ENCODE measurements at places on chromosomes 7 and 10.

GRCh38 chr10:23686722-23687121, 247.8 kb downstream of the OTUD1 start:
- no peak for DNase-seq

DNA sequence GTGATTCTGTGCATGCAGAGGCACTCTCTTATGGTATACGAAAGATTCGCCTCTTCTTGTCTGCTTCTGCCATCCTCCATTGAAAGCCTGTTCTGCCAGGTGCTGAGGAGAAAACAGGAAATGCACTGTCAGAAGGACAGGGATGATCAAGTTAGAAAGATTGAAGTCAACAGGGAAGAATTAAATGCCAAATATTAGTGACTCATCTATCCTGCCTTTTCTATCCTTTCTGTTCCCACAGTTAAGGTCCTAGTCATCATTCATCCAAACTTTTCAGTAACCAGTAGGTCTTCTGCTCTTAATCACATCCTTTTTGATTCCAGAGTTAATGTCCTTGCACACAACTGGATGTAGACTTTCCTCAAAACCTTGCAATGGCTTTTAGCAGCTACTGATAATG, 4.8 kb upstream of the ZNF783 start:
- peak; percentile 56 for DNase-seq

GRCh38 chr7:16347066-16347826, 74.1 kb downstream of the CRPPA start:
- peak; percentile 13 for DNase-seq

DNA sequence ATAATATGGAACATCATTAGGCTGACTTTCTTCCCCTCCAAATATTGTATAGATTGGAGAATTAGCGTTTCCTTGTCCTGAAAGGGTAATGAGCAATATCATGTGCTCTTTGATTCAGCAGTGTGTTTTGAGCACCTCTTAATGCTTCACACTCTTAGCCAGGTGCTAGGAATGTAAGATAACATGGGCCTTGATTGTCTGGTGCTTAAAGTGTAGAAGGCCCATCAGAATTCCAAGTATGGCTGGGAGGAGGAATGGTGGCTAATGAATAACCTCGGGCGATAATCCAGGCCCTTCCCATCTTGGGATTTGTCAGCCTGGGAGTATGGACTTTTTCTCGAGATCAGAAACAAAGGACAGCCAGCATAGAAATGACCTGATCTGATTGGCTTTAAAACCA, 8.6 kb downstream of the TSPAN13 start:
- no peak for DNase-seq

- DNase-seq, result no peak
Measured at GRCh38 chr7:4815609-4816418, 40.4 kb downstream of the AP5Z1 start.

DNA sequence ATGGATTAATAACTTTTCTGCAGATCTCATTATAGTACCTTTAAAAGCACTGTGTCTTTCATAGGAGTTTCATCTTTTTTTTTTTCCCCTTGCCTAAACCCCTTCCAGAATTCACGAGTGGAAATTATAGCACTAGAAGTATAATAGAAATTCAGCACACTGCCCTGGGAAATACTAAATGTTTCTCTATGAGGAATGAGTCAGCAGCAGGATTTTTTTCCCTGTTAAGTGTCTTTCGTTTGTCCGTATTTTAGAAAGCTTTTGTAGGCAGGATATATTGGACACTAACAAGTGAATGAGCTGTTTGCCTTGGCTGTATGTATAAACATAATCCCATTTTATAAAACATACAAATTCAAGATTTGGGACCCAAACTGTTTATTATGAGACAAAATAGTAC, 105.8 kb downstream of the EXOC4 start:
- peak; percentile 66 for DNase-seq

DNA sequence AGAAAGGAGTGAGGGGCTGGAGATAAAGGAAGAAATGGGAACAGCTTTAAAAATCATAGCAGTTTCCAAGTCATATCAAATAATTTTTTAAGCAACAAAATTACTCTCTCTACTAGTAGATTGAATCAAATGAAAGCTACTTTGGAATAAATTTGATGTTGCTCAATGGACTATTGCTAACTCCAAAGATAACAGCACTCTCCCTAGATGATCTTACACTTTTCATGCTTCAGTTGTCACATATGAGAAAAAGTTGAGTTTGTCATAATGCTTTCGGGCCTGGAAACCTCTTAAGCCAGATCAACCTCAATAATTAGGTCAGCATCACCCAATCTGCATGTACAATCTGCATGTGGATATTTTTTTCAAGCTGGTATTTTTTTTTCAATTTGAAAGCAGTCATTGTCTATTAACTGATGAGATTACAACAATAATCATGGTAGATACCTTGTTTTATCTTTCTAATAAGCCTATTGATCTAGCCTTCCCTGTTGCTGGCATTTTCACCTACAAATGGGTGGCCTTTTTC, 31.3 kb downstream of the LIPJ start:
- no peak for DNase-seq

Measured in IMR-90 (cell line).